Breast epithelium (tissue), 4 donors: ENCODE measurements at places on chromosomes 4 and X. TPM values are rescaled to one million over a fixed set of nuclear protein-coding genes. Genes with fewer than 3 reads are reported as not detected.

DNA sequence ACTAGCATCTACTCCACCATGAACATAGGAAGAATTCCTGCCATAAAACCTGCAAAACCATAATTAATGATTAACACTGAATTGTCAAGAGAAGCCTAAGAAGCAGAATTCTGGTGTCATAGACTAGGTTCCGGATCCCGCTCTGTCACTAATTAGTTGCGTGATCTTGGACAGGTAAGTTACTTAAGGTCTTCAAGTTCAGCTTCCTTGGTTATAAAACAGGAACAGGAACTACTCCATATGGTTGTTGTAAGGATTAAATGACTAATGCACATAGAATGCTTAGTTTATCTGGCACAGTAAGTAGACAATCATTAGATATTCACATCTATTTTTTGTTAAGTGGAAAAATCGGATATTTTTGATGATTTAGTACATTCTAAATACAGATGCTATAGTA, 14.3 kb downstream of the G3BP2 start:
- DNase-seq, result no peak

GRCh38 chr4:167196344-167197012, 37.8 kb downstream of the SPOCK3 start:
- no peak for DNase-seq

DNA sequence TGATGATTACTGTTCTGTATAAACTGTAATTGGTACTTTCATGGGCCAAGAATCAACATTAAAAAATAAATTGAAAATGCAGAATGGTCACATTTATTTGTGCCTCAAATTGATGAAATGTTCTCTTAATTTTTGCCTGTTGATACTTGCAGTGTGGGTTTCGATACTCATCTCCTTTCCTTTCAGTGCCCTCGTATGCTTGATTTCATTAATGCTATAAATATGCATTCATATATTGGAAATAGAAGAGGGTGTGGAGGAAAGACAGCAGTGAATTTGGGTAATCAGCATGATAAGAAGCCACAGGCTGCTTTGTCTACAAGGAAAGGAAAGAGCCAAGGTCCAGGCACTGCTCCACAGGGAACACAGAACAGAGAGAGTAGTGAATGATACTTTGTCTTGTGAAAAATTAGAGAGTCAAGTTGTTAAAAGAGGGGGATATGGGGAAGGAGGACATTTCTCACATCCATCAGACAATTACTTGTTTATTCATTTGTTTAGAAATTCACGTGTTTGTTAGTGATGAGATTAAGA, 1.0 kb upstream of the DDX60 start:
- no peak for DNase-seq

DNA sequence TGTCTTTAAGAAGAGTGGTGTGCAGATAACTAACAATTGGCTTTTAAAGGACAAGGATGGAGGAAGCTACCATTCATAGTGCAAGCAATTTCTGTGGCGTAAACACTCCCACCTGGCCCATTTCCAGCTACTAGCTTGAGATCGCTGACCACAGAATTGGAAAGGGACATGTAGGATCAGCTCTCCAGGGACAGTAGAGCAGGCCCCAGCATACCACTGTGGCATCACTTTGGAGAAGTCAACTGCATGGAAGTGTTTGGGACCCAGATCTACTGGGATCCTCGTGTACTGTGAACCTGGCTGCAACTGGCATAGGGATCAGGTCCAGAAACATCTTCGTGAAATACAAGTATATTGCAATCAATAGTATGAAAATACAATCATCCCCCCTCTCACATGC, 515.0 kb downstream of the INPP4B start:
- no peak for DNase-seq

- no peak for DNase-seq
Observed at GRCh38 chrX:27675493-27675892, 85.3 kb downstream of the DCAF8L2 start.

DNA sequence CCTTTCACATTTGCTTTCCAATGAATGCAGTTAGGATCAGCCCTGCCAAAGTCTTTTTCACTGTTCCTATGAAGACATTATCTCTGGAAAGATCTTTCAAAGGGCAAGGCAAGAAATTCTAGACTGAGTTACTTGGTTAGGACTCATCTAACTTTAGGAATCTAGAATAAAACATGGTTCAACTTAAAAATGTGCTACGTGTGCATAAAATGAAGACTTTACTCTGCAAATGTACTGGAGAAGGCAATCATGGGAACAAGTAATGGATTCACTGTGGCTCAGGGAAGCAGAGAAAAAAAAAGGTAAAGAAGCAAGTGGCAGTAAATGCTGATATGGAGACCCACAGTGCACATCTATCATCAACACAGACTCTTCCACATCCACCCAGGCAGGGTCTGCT, 297.4 kb downstream of the HNRNPD start:
- no peak for DNase-seq

GRCh38 chr4:98771959-98772632, 113.7 kb upstream of the TSPAN5 start:
- no peak for DNase-seq

The ZCCHC18 gene
- 1.1 TPM for total RNA-seq

DNA sequence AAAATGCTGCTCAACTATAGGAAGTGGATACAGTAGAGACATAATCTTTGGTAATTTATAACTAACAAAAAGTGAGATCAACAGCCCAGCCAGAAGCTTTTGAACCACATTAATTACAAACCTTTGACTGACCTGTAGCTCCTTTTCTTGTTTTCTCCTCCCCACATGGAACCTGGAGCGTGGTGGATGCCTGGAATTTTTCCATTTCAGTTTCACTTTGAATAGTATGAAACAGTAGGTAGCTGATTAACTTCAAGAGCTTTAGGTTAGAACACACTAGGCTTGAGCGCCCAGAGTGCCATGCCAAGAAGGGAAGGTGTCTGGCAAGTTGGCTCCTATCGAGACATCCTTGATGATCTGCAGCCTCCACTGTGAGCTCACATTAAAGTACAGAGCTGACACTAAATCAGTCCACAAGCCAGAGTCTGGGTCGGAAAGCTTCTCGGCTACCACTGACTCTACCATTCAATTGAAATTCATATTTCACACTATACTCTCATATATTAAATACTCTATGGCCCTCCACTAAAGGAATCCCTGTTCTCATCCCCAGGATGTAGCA, 143.4 kb downstream of the GLRA2 start:
- DNase-seq, result no peak

- DNase-seq, result no peak
Observed at GRCh38 chr4:151263455-151263854, 13.5 kb upstream of the PRSS48 start.
